ENCODE measurements at places on chromosomes 5 and 9.

- DNase-seq, result no peak
These were observed 325.8 kb downstream of the PRR16 start for GRCh38 chr5:120789918-120790317.

DNA sequence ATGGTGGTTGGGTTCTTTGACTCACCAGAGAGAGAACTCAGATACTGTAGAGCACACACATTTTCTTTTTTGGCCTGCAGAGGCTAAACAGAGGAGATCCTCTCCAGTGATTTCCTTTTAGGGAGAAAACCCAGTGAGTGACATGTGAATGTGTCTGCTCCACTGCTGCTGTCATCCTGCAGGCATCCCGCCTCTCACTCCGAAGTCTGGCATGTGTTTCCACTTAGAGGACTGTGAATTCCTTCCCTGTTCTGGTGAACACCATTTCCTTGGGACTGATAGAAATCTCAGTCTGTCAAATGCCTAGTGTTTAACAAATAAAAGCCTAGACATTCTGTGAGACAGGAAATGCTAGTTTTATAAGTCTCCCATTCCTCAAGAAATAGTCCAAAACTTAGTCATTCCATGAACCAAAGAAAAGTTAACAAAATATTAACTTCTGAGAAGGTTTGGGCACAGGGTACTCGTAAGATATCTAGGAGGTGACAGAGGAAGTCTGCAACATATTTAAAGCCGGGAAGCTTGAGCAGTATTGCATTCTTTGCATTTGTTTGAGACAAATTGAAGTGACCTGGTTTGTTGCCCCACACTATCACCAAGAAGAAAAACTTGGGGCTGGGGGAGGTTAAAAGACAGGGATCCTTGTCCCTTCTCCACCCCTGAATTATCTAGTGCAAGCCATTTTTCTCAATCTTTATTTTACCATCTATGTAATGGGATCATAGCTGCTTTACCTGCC lies 74.9 kb upstream of the NIPAL4 start:
- no peak for DNase-seq

GRCh38 chr9:28073270-28073669 lies 500.0 kb upstream of the C9orf72 start:
- DNase-seq, result no peak

GRCh38 chr9:131407717-131408195 lies 13.9 kb downstream of the PRRC2B start:
- DNase-seq, result no peak

DNA sequence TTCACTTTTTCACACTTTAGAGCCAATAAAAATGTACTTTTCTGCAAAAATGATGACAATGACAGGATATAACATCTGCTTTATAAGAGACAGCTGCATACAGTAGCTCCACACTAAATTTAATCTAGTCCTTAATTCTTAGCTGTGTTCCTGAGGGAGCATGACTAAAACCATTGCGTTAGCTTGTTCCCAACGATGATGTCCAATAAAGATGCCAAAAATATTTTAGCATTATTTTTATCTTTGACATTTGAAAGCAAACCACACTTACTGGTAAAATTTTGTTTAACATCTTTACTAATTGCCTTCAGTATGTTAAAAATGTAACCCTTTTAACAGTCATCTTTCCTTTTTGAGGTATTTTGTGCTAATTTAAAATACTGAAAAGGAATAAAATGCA lies 382.7 kb downstream of the CHSY3 start:
- DNase-seq, result no peak
